ENCODE measurements at places on chromosomes 12 and 14.

DNA sequence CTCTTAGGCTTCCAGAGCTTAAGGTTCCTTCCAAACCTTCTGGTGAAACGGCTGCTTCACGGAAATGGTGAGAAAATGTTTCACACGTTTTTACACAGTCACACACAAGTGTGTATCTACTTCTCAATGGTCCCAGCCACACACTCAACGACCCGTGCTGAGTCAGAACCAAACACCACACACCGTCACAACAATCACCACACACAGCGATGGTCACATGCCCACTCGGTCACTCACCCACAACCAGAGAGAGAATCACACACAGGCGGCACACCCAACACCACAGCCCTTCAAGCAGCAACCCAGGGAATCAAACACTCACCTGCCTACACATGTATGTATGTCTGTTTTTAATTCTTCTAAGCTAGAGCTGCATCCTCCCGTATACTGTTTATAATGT is 12.6 kb upstream of the PLEKHD1 start:
- no peak for DNase-seq

DNA sequence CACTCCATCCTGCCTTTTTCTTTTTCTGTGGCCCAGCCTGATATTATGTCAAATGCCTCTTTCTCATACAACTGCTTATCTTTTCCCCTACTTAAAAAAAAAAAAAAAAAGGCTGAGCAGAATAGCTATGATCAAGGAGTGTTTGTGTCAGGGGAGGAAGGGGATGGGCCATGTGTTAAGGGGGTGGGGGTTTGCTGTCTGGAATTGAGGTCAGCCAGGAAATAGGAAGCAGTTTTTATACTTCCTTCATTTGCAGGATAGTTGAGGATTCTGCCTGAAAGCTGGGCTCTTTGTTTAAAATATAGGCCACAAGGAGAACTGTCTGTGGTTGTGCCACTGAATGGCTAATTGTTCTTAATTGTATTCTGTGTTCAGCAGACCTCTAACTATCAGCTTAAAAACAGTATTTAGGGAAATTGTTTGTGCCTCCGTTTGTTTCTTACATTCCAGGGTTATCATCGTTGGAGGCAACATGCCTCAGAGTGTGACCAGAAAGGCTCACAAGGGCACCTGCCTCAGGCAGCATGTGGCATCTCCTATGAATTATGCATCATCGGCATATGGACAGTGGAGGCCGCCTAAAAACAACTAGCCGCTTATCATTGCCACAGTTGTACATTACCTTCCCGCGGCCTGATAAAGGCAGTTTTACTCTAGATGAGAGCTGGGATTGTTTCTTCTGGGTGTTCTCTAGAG is 96.0 kb downstream of the SRGAP1 start:
- no peak for DNase-seq

DNA sequence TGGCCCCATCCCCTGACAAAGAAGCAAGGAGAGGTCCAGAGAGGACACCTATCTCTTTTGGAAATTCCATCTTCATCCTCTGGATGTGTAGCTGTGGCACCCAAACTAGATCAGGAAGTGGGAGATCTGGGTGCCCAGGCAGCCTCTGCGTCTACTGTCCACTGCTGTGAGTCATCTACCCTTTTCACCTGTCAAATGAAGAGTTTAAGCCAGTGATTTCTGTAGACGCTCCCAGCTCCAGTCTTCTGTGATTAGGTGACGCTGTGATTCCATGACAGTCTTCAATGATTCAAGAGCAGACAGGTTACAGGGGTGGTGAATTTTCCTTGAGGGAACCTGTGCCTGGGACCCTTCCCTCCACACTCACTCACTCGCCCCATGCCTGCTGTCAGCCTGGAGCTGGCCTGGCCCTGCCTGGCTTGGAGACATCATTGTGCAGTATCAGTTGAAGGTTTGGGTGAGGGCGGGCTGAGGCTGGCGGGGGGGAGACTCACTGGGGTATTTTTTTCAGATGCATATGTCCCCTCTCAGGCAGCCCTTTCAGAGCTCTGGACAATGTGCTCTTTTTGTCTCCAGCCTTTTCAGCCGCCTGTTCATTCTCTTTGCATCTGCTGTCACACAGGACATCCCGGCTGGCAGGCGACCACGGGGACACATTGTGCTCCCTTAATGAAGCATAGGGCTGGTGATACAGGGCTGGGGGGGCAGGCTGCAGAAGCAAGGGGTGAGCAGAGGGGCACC is 56.8 kb upstream of the PARP11 start:
- DNase-seq = no peak

DNA sequence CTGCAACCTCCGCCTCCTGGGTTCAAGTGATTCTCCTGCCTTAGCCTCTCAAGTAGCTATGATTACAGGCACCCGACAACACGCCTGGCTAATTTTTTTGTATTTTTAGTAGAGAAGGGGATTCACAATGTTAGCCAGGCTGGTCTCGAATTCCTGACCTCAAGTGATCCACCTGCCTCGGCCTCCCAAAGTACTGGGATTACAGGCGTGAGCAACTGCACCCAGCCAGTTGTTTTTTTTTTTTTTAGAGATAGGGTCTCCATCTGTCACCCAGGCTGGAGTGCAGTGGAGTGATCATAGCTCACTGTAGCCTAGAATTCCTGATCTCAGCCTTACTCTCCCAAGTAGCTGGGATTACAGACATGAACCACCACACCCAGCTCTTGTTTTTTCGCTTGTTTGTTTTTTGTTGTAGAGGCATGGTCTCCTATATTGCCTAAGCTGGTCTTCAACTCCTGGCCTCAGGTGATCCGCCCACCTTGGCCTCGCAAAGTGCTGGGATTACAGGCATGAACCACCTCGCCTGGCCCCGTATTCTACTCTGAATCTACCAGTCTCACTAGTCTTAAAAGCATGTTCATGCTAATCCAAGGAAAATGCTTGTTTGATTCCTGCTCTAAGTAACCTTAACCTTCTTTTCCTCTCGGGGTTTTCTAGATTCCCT is 31.7 kb upstream of the STRN3 start:
- no peak for DNase-seq

DNA sequence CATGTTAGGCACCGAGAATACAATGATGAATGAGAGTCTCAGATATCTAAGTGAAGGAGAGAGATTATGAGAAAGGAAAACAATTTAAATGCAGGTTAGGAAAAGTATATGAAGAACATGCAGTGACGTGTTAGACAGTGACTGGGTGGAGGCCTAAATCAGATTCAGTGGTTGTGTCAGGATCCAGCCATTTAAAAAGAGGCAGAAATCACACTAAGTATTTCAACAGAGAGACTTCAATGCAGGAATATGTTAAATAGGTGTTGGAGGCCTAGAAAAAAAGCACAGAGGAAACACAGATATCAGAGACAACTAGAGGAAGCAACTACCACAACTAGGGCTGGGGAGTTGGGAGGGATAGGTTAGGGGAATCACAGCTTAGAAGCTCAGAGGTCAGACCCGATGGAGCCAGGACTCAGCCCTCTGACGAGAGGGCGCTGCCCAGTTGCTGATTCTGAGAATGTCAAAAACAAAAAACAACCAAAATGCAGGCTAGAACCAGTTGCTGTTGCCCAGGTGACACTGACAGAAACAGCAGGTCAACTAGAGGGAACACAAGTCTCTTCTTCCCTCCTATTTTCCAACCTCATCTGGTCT is 3.0 kb upstream of the GARIN2 start:
- DNase-seq = no peak

GRCh38 chr12:21884936-21885335 is 56.3 kb downstream of the ABCC9 start:
- no peak for DNase-seq

DNA sequence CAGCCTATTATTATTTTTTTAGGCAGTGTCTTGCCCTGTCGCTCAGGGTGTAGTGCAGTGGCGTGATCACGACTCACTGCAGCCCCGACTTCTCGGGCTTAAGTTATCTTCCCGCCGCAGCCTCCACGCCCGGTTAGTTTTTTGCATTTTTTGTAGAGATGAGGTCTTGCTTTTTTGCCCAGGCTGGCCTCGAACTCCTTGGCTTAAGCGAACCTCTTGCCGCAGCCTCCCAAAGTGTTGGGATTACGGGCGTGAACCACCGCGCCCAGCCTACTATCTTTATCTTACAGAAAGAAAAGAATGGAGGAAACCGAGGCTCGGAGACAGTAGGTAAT is 507 bp upstream of the PTPN11 start:
- no peak for DNase-seq

GRCh38 chr14:99093532-99094517 is 178.2 kb downstream of the BCL11B start:
- DNase-seq = no peak

DNA sequence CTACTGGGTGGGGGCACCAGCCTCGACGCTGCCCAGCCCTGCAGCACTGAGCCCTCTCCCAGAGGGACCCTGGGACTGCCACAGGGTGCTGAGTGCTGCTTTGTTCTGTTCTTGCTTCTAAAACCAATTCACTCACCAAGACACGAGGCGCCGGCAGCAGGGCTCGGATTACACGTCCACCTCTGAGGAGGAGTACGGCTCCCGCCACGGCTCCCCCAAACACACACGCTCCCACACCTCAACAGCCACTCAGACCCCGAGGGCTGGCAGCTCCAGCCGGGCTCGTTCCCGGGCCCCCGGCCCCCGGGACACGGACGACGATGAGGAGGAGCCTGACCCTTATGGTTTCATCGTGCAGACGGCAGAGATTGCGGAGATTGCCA is 24.3 kb downstream of the CEP170B start:
- DNase-seq = no peak

DNA sequence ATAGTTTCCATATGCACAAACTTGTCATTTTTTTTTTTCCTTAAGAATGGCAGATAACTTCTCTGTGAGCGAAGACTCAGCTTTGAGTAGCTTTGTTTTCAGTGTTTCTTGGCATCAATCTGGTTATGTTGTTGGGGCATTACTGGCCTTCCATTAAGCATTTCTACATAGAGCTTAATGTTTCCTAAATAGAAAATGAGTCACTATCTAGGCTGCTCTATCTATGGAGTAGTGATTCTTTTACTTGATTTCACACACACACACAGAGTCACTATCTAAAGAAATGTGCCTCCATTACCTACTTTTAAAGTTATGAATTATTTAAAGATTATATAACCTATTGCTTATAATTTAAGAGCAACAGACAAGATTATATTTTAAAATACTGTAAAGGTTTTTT is 53.9 kb downstream of the TMEM260 start:
- DNase-seq = no peak

DNA sequence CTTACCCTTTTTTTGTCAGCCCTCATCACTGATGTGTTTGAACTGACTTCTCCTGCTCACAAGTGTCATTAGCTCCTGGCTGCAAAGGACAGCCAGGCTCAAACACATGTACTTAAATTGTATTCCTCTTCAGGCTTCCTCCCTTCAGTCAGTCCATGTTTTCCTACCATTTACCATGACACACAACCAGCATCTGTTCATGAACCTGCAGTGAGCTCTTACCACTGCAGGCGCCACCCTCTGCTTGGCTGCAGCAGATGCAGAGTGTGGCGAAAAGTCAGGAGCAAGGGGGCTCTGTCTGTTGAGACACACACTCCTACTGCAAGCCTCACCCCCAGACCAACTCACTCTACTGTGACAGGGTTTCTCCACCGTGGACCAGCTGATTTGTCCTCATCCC is 70.2 kb downstream of the TSPAN11 start:
- DNase-seq = no peak

DNA sequence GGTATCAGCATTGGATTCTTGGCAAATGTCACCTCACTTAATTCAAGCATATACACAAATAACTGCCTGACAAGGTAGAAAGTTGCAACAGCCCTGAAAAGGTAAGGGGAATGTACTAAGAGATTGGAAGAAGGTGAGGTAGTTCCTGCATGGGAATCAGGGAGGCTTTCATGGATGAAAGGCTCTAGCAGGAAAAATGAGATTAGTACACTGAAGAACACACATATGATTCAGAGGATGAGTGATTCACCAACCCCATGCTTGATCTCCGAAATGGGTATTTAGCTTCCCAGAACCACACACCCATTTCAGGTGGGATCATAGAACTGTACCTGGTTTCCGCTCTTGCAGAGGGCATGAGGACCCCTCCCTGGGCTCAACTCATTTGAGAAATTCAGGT is 65.8 kb downstream of the PAH start:
- DNase-seq = no peak

DNA sequence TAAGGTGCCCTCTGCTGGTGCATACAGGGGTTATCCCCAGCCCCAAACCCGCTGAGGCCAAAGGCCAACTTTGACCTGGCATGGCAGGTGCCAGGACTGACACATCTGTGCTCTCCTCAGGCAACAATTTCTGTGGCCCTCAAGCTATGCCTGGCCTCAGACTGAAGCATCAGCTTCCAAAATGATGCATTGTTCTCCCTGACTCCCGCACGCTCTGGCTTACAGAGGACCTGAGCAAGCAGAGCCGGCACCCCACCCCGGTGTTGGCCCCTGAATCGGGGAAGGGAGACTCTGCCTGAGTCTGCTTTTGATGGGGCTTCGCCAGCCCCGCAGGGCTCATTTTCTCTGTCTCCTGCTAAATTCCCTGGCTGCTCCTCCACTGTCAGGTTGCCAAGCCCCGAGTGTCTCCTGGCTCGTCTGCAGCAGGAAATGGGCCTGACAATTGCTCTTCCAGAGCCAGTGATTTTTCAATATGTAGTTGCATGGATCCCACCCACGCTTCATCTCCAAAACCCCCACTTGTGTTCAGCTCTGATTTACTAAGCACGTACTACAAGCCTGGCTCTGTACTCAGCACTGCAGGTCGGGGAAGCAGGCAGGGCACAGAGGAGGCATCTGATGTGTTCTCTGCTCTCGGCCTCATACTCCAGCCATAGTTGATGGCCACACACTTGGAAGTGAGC is 126.1 kb downstream of the SLC38A6 start:
- peak; percentile 56 for DNase-seq

DNA sequence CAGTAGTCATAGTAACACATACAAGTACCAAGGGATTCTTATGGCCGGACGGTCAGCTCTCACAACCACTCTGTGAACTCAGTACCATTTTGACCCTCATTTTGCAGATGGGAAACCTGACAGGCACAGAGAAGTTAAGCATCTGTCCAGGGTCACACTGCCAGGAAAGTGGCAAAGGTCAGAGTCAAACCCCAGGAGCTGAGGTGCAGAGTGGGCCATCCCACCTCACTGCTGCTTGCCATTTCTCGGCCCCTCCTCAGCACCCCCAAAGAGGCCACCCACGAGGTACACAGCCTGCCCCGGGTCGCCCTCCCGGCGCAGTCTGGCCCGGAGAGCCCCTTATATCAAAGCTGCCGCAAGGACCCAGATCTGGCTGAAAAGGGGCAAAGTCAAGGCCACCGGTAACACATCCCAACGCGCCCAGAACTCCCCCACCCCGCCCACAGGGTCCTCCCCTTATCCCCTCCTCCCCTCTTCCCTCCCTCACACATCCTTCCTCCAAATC is 1.7 kb downstream of the NCOR2 start:
- DNase-seq = no peak

DNA sequence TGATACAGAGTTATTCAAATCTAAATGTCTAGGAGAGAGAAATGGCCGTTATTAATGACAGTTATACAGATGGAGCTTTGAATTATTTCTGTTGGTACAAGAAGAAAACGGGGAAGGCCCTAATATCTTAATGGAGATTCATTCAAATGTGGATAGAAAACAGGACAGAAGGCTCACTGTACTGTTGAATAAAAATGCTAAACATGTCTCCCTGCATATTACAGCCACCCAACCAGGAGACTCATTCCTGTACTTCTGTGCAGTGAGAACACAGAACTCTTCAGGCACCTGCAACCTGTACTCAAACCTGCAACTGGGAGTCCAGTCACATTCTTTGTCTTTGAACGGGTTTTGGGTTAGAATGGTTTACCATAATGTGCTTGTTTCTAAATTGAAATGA is 403.2 kb downstream of the DAD1 start:
- no peak for DNase-seq

Measured in heart left ventricle (tissue), 16 donors.